ENCODE measurements at places on chromosomes 1 and 21.
A peak's percentile ranks its signal among the peaks of the same experiment; 100 is the strongest.

DNA sequence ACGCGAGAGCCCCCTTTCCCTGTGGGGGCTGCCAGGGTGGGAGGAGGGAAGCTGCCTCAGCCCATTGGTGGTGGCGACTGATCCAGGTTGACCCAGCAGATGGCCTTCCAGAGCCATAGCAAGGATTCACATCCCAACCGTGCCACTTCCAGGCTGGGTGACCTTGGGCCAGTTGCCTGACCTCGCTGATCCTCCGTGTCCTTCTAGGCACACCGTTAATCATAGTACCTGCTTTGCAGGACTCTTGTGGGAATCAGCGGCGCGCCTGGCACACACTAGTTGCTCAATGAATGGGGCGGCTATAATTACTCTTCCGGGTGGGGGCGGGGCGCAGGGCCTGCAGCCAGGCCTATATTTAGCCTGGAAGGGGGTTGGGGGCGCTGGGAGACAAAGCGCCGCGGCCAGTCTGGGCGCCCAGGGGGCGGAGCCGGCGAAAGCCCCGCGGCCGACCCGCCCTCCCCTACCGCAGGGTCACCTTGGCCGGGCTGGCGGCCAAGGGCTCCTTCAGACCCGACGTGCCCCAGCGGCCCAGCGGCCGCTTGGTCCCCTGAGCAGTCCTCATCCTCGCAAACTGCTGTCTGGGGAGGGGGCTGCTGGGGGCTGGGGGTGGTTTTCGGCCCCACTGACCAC, 5.1 kb downstream of the HSPB7 start:
- H3K27me3 ChIP-seq: no peaks in the 10 kb centered on the region
- H3K36me3 ChIP-seq: no peaks in the 10 kb centered on the region
- DNase-seq: peak; percentile 58
- H3K27ac ChIP-seq: peak overlapping the region; percentile 70

DNA sequence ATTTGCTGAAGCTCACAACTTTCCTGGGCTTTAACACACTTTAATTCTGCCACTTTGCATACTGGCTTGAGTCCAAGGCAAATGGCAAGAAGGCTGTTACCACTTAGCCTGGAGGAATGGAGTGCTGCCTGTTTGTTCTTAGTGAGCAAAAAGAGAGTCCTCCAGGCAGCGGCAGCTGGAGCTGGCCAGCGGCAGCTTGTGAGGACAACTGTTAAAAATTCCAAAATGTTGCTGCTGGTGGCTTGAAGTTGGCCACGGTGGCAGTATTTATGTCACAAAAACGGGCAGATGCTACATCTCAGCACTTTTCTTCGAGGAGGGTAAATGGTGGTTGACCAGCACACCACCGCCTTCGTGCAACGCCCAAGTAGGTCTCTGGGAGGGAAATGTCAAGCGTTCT, 27.3 kb downstream of the STPG1 start:
- DNase-seq: peak; percentile 48
- H3K27me3 ChIP-seq: no peaks in the 10 kb centered on the region
- H3K36me3 ChIP-seq: no peaks in the 10 kb centered on the region

DNA sequence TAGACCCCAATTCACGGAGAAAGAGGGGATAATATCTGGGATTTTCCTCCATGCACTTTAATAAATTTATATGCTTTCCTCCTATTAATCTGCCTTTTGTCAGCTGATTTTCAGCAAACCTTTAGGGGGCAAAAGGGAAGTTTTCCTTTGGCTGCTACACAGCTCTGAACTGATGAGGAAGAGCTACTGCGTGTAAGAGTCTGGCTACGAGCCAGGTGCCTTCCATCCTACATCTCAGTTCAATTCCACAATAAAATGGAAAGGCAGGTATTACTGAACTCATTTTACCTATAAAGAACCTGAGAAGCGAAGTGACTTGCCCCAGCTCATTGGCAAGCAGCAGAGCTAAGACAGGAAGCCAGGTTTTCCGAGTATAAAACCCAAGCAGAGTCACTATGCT, 28.3 kb upstream of the ZNF326 start:
- no peak overlapping the region for H3K4me3 ChIP-seq
- H3K36me3 ChIP-seq: no peaks in the 10 kb centered on the region
- no peak for DNase-seq
- H3K27ac ChIP-seq: no peak overlapping the region
- H3K4me1 ChIP-seq: peaks cover 7% of the 10 kb centered on the region
- no peaks in the 10 kb centered on the region for H3K27me3 ChIP-seq

GRCh38 chr1:16248603-16249516, 11.9 kb upstream of the CPLANE2 start:
- H3K4me1 ChIP-seq: peaks cover 34% of the 10 kb centered on the region
- no peaks in the 10 kb centered on the region for H3K27me3 ChIP-seq
- peak overlapping the region; percentile 81 for H3K27ac ChIP-seq

- H3K4me1 ChIP-seq: peaks cover 17% of the 10 kb centered on the region
- no peak overlapping the region for H3K4me3 ChIP-seq
- H3K27ac ChIP-seq: no peak overlapping the region
- peaks cover 20% of the 10 kb centered on the region for H3K36me3 ChIP-seq
- DNase-seq: no peak
These were observed 75.5 kb downstream of the VPS13D start for GRCh38 chr1:12305377-12305776.
